HT1080 (cell line): ENCODE measurements at places on chromosomes 5 and 9. TPM values are rescaled to one million over a fixed set of nuclear protein-coding genes. Genes with fewer than 3 reads are reported as not detected.

DNA sequence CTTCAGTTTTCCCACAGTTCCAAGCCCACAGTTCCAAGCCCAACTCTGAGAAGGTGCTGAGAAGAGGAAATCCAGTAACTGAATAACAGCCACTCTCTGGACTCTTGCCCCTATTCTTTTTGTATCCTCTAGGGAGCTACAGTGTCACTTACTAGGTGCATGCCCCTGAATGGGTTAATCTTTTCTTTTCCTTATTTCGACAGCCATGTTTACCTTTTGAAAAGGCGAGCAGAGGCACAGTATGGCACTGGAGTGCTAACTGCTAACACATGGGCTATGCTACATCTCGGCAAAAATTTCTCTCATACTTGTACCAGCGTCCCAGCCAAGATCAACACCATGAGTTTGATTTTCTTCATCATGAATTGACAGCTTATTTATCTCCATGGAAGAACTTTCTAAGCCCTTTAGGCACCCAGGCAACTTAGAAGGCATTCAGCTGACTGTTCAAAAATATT lies 222.6 kb downstream of the EBF1 start:
- DNase-seq: no peak

GRCh38 chr9:4334410-4334813 lies 34.5 kb upstream of the GLIS3 start:
- DNase-seq: peak; percentile 60

DNA sequence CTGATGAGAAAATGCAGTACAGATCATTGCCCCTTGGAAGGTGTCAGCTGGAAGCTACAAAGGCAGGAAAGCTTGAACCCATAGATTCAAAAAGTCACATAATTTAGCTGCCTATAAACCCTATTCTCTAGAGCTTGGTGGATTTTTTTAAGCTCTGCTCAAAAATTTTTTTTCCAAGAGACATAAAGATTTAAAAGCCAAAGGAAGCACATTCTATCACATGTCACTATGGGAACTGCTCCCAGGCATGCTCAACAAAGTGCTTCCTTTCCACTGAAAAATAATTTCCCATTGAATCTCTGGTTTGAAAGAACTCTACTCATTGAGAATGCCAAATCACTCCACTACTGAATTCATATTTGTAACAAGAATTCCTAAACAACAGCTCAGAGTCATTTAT lies 419.8 kb downstream of the CETN3 start:
- no peak for DNase-seq

NIM1K gene
- total RNA-seq: 0.02 TPM in 1 of 2 replicates, not detected in the other

DNA sequence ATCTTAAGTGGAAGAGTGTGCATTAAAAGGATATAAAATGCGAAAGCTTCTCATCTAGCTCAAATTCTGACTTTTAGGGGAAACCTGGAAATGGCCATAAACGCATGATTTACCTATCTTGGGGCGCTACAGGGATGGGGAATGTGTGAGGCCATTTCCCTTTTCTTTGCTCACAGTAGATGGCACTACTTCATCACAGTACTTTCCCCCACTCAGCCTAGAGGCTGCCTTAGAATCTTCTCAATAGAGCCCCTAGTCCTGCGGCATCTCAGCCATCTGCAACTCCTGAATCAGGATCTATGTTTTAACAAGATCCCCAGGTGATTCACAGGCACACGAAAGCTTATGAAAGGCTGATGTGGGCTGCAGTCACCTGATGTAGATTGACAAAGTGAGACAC lies 110.8 kb downstream of the LHFPL2 start:
- peak; percentile 55 for DNase-seq

- DNase-seq: no peak
Measured at GRCh38 chr9:114674076-114674797, 7.8 kb downstream of the TEX48 start.

- no peak for DNase-seq
Measured at GRCh38 chr5:151182524-151182900, 24.9 kb upstream of the ANXA6 start.

CD14 gene
- not detected in 2 replicates for total RNA-seq

- DNase-seq: no peak
Measured at GRCh38 chr5:115435065-115435777, 109.4 kb downstream of the FEM1C start.

SLC22A5 gene
- 0.70 and 2.1 TPM in 2 replicates for total RNA-seq

DNA sequence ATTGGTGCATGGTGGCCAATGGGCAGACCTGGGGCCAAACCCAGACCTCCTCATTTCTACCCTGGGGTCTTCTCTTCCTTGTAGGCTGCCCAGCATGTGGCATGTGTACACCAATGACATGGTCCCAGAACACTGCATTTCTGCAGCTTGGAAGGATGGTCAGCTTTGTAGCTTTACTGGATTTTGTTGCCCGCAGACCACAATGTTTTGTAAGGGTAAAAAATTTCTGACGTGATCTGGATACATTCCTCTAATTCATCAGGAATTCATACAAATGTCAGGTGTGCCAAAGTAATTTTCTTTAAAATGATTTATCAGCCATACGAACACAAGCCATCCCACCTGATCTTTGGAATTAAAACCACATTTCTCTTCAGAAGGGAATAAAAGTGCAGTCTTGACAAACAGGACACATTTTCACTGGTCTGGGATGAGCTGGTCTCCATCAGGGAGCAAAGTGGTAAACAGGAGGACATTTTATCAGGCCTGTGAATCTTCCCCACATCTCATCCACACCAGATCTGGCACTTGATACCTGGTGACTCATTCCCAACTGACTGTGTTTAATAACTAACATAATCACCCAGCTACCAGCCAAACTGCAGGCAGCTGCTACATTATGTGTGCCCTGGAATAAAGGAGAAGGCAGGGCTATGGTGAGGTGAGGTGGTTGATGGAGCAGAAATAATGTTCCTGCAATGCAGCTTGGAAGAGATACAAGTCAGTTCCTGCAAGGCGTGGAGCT lies 103.9 kb downstream of the SPOCK1 start:
- DNase-seq: peak; percentile 83

PFN3 gene
- not detected in 2 replicates for total RNA-seq

- no peak for DNase-seq
Measured at GRCh38 chr5:37886242-37886905, 46.5 kb upstream of the GDNF start.

- no peak for DNase-seq
Measured at GRCh38 chr5:150284311-150284710, 5.3 kb downstream of the CAMK2A start.

- DNase-seq: no peak
Measured at GRCh38 chr5:39427633-39428032, 2.9 kb upstream of the DAB2 start.

DNA sequence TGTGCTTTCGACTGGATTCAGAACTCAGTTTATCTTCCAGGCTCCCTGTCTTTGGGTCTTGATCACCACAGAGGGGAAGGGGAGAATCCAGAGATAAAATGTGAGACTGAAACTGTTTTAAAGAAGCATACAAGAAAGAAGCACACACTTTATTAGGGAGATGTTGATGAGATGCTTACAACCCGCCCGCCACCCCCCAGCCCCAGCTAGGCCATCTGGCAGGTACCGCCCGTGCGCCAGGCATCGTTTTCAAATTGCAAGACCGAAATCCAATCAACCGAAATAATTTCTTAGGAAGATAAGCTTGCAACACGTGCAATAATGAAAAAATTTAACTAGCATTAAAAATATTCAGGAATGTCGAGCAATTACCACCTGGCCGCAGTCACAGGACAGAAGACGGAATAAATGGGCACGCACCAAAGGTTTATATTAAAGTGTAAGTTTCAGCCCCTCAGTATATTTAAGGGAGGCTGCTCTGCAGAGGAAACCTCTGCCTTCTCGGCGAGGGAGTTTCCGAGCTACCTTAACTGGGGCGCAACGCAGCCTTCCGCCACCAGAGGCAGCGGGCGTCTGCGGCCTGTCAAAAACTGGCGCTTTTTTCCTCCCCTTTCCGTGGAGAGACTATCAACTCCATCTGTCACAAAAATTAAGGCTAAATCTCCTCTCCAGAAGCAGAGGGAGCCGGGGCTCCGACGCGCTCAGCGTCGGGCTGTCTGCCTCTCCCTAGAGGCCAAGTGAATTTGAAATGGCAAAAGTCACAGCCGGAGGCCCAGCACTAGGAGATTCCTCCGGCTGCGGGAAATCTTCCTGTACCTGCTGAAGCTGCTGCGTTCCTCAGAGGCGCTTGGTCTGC lies 996 bp upstream of the GAS1 start:
- peak; percentile 69 for DNase-seq

DNA sequence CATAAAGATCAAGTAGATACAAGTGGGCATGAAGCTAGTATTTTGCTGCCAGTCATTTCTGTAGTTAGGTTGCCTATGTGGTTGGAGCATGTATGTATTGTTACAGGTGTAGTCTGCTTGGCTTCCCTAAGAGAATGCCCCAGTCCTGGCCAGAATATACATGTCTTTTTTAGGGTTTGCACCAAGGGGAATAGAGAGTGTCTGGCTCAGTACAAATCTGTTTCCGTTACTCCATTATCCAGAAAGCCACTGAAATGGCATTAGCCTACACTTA lies 23.2 kb downstream of the TGFBR1 start:
- DNase-seq: no peak

DNA sequence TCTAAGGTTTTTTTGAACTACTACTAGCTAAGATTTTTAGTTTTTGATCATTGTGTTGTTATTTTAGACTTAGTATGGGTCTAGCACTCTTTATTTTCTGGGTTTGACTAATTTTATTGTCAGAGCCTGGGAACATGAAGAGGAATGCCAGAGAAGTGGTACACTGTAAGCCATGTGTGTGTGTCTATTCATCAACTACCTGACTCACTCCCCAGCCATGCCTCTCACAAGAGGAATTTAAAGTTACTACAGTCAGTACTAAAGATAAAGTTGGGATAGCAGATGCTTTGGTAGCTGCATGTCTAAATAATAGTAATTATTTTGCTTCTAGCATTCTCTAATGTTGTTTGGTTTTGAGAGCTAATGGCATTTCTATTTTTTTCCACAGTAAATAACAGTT lies 264.8 kb downstream of the CSNK1G3 start:
- peak; percentile 60 for DNase-seq
